Ovary (tissue), 10 donors: ENCODE measurements at places on chromosomes 3 and 15. TPM values are rescaled to one million over a fixed set of nuclear protein-coding genes. Genes with fewer than 3 reads are reported as not detected.

ZNF660 gene
- 6.7 TPM for polyA plus RNA-seq

MYD88 gene
- 19.1 TPM for polyA plus RNA-seq

CCR8 gene
- 0.23 TPM for polyA plus RNA-seq

NMB gene
- 2.7 TPM for polyA plus RNA-seq

EPHA6 gene
- polyA plus RNA-seq: 2.0 TPM

ACSBG1 gene
- polyA plus RNA-seq: 0.30 TPM

PP2D1 gene
- not detected for polyA plus RNA-seq

TNNC1 gene
- polyA plus RNA-seq: 1.8 TPM
